Foreskin keratinocyte (primary cell): ENCODE measurements at places on chromosomes 5 and 9. TPM values are rescaled to one million over a fixed set of nuclear protein-coding genes. Genes with fewer than 3 reads are reported as not detected.

- no peak for DNase-seq
These were observed 38.0 kb downstream of the VAV2 start for GRCh38 chr9:133953976-133954709.

GRCh38 chr9:126510564-126510963 is 103.2 kb upstream of the LMX1B start:
- DNase-seq = no peak

The NSG2 gene
- not detected in 2 replicates for total RNA-seq

DNA sequence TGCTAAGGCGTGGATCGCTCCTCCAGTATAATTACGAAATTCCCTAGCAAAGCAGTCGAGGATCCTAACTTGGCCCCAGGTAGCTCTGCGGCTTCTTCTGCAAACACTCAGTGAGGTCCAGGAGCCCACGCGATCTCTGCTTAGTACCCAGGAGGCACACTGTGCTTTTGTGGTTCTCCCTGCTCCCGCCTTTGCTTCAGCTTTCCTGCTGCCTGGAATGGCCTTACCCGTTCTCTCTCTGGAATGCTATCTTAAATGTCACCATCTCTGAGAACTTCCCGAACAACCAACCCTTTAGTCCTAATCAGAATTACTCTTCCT is 639 bp downstream of the INVS start:
- DNase-seq = no peak

- DNase-seq = no peak
These were observed 488.6 kb upstream of the PTGER4 start for GRCh38 chr5:40191150-40191549.

DNA sequence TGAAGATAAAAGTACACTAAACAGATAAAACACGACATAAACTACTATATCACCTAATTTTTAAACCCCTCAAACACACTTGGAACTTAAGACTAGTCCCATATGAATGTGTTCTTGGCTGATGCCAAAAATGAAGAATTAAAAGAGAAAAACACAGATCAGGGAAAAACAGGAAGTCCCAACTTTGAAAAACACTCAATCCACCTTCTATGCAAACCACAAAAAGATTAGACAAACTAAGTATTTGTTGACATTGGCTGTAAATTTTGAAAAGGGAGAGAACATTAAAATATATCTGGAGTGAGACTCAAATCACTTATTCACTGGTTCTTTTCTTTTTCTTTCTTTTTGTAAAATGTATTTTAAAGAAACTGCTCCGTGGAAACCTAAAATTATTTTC is 81.4 kb downstream of the ANKH start:
- DNase-seq = no peak

- no peak for DNase-seq
These were observed 7.1 kb downstream of the BBLN start for GRCh38 chr9:128167209-128167608.
